Stimulated activated CD8-positive, alpha-beta memory T cell treated with anti-CD3 and anti-CD28 coated beads, Interleukin-7, amount 100 ng/mL, for 1 hour (primary cell): ENCODE measurements at places on chromosomes 16 and 17.

GRCh38 chr16:87337262-87337771 lies 20.1 kb upstream of the C16orf95 start:
- DNase-seq: no peak

DNA sequence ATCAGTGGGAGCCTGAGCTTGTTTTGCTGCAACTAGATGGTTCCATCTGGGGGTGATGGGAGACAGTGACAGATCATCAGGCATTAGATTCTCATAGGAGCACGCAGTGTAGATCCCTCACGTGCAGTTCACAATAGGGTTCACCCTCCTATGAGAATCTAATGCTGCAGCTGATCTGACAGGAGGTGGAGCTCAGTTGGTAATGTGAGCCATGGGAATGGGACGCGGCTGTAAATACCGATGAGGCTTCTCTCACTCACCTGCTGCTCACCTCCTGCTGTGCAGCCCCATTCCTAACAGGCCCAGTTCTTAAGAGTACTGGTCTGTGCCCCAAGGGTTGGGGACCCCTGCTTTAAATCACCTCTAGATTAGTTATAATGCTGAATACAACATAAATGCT lies 137.5 kb upstream of the PLEKHM1 start:
- DNase-seq: no peak

GRCh38 chr16:21264571-21265036 lies 13.5 kb downstream of the CRYM start:
- DNase-seq: no peak

DNA sequence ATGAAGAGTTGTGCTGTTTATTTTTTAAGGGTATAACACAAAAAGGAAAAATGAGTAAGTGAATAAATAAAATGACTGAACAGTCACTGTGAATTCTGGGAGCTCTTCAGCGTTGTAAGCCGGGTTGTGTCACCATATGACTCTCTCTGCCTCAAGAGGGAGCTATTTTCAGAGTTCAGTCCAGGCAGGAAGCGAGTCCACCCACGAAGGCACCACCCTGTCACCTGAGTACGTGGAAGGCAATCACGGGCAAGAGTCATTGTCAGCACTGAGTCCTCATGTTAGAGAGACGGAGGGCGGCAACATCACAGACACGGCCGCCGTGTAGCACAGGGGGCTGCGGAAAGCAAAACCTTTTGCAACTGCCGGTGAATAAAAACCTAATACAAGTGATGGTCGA lies 227.6 kb downstream of the UTP18 start:
- DNase-seq: no peak

GRCh38 chr17:82318772-82319606 lies 1.6 kb upstream of the CD7 start:
- no peak for DNase-seq

DNA sequence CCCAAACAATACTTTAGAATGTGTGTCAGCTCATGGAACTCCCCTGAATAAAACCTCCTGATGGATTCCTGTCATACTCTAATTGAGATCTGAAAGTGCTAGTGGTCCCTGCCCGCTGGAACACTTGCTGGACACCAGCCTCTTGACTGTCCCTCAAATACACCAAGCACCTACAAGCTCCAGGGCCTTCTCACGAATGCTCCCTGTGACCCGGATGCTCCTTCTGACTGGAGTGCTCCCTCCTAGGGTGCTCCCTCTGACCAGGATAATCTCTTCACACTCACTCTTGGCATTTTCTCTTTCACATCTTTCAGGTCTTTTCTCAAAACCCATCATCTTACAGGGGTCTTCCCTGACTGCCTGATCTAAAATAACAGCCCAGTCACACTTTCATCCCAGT lies 205.9 kb downstream of the SLC39A11 start:
- no peak for DNase-seq

- no peak for DNase-seq
Observed at GRCh38 chr17:33292201-33292980, 704 bp downstream of the ASIC2 start.

- DNase-seq: no peak
Observed at GRCh38 chr17:57363998-57364643, 107.8 kb downstream of the MSI2 start.

DNA sequence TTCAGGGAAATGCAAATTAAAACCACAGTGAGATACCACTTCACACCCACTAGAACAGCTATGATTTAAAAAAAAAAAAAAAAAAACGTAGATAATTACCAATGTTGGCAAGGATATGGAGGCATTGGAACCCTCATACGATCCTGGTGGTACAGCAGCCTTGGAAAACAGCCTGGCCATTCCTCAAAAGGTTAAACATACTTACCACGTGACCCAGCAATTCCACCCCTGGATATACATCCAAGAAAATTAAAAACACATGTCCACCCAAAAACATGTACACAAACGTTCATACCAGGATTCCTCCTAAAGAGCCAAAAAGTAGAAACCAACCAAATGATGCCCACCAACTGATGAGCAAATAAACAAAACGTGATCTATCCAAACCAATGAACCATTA lies 68.1 kb downstream of the GAS7 start:
- no peak for DNase-seq

GRCh38 chr16:90026135-90026534 lies 6.9 kb upstream of the DBNDD1 start:
- no peak for DNase-seq

- no peak for DNase-seq
Observed at GRCh38 chr16:66910175-66910940, 8.3 kb downstream of the CDH16 start.

GRCh38 chr17:49851387-49852291 lies 3.8 kb upstream of the TAC4 start:
- peak; percentile 33 for DNase-seq

- DNase-seq: no peak
Observed at GRCh38 chr16:89436366-89436765, 54.0 kb downstream of the ANKRD11 start.

DNA sequence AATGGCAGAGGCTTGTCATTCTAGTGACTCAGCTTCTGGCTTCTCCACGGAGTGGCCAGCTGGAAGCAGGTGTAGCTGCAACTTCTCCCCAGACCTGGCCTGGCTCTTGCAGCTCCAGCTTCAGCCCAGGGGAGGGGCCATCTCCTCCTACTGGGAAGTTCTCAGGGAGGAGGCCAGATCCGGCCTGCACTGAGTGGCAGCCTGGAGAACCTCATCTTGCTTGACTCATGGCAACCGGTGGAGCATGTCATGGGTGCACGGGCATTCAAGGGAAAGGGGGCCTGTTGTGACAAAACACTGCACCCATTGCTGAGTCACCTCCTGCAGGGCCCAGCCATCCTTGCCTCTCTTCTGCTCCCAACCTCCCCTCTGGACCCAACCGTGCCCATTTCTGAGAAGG lies 273.9 kb upstream of the MAF start:
- DNase-seq: no peak

- no peak for DNase-seq
Observed at GRCh38 chr17:66229783-66230538, 746 bp upstream of the APOH start.

DNA sequence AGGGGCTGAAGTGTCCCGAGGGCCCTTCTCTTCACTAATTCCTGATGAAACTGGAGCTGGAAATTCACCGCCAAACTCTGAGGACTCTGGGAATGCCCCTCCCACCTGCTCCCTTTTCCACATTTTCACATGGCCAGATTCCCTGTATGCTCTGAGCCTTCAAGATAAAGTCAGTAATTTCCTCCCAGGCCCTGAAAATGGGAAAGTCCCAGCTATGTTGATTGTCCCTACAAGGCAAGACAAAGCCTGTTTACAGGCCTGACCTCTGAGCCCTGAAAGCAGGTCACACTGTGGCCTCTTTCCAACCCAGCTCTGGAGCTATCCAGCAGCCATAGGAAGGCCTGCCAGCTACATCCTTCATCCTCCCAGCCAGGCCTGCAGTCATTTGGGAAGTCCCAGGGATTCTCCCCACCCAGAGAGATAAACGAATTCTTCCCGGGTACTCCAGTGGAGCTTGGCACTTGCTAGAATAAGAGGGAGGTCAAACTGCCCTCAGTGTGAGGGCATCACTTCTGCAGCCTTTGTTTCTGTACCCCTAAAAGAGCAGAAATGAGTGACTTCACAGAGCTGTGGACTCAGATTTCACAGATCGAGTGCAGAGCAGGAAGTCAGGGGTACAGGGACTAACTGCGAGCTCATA lies 19.6 kb upstream of the CCL2 start:
- DNase-seq: no peak

- no peak for DNase-seq
Observed at GRCh38 chr16:58177353-58177710, 20.6 kb downstream of the CSNK2A2 start.
